ENCODE measurements at places on chromosomes 7 and 10.

- no peak for DNase-seq
Measured at GRCh38 chr7:66732439-66732838, 8.1 kb upstream of the RABGEF1 start.

DNA sequence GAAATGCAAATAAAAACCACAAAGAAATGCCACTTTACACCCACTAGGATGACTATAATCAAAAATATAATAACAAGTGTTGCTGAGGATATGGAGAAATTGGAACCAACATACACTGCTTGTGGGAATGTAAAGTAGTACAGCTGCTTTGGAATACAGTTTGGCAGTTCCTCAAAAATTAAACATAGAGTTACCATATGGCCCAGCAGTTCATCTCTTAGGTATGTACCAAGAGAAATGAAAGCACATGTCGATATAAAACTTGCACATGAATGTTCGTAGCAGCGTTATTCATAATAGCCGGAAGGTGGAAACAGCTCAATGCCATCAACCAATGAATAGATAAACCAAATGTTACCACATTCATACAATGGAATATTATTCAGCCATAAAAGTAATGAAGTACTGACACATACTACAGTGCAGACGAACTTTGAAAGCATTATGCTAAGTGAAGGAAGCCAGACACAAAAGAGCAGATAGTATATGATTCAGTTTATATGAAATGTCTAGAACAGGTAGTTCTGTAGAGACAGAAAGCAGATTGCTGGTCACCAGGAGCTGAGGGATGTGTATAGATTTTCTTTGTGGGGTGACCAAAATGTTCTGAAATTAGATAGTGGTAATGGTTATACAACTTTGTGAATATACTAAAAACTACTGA, 12.4 kb downstream of the BCAP29 start:
- DNase-seq = no peak

GRCh38 chr7:94173436-94173835, 169.3 kb upstream of the BET1 start:
- DNase-seq = no peak

DNA sequence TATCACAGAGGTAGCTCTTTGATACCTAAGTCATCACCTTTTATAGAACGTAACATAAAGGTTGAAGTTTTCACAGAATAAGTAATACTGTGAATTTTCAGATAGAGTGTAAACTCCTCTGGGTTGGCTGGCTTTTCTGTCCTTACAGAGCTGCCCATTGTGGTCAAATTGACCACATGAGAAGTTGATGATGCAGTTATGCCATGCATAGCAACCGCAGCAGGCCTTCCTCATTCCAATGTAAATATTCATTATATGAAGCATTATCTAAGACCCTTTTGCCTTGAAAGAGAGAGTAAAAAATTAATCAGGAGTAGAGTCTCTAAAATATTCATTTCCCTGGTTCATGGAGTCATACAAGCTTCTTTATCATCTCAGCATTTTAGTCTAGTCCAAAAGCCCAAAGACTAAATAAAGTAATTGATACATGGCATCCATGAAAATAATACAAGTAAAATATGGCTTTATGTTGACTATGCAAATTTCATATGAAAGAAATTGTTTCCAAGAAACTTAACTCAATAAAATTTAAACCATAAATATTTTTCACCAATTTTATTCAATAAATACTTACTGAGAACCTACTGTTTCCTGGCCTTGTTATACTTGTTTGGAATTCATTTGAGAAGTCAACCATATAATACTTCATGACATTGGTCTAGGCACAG, 516.4 kb downstream of the PCDH15 start:
- DNase-seq = no peak

DNA sequence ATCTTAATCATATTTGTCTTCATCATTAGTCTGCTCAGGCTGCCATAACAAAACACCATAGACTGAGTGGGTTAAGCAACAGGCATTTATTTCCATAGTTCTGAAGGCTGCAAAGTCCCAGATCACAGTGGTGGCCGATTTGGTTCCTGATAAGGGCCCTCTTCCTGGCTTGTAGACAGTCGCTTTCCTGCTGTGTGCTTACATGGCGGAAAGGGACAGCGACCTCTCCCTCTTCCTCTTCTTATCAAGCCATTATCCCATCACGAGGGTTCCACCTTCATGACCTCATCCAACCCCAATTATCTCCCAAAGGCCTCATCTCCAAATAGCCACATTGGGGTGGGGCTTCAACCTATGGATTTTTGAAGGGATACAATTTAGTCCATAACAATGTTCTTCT, 84.0 kb downstream of the LYZL1 start:
- no peak for DNase-seq

DNA sequence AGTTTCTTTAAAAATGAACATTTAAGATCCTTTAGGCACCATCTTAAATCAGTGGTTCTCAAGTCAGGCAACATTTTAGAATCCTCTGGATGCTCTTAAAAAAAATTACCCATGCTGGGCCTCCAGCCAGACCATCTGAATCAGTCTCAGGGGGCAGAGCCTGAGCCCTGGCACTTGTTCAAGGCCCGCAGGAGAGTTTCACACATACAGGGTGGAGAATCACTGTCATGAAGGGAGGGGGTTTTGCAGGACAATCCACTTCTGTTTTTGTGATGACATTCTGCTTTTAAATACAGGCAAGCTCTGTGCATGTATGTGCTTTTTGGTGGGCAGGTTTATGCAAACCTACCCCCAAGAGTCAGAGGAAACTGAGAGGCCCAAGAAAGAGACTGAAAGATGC, 268.6 kb downstream of the SEC23IP start:
- no peak for DNase-seq

GRCh38 chr10:71335173-71335708, 16.2 kb downstream of the SLC29A3 start:
- no peak for DNase-seq
